ENCODE measurements at places on chromosomes 3 and 15. TPM values are rescaled to one million over a fixed set of nuclear protein-coding genes. Genes with fewer than 3 reads are reported as not detected.

The MRPL3 gene
- total RNA-seq: 52.9 TPM

DNA sequence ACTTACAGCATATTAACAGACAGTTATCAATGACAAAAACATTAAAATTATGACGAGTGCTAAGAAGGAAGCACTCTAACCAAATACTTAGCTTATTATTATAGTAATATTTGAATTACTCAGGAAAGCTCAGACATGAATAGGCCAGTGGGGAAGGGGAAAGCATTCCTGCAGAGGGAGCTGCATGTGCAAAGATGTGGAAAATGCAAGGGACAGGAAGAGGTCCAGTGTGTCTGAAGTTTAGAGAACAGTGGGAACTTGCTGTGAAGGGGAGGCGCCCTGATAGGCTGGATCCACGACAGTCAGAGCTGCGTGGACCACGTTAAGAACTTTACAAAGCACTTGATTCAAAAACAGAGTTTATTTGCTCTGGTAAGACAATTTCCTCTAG lies 1.2 kb upstream of the SPICE1 start:
- no peaks in the 10 kb centered on the region for H3K36me3 ChIP-seq
- no peak for DNase-seq
- H3K4me3 ChIP-seq: no peak overlapping the region
- H3K27me3 ChIP-seq: no peaks in the 10 kb centered on the region
- peaks cover 11% of the 10 kb centered on the region for H3K4me1 ChIP-seq

GRCh38 chr3:51686512-51687215 lies 15.6 kb downstream of the TEX264 start:
- H3K4me3 ChIP-seq: no peak overlapping the region
- H3K36me3 ChIP-seq: peaks cover 55% of the 10 kb centered on the region
- no peak for DNase-seq
- H3K27ac ChIP-seq: peak overlapping the region; percentile 43
- peaks cover 7% of the 10 kb centered on the region for H3K4me1 ChIP-seq

DNA sequence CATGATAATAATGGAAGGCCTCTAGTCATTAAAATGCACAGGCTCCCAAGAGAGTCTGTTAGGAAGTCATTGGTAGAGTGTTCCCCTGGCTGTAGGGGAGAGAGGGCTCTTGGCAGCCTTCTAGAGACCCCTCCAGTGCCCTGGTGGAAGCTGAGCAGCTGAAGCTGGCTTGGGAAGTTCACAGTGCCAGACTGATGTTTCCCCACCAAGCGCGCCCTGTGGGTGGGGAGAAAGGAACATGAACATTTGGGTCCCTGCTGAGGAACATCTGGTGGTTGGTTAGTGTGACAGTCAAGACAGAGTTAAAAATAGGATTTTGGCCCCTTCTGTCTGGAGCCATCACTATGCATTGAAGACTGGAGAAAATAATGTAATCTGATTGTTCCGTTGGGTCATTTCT lies 37.1 kb upstream of the RGMA start:
- no peaks in the 10 kb centered on the region for H3K36me3 ChIP-seq
- no peak for DNase-seq
- H3K27me3 ChIP-seq: peaks cover 4% of the 10 kb centered on the region
- no peak overlapping the region for H3K27ac ChIP-seq

GRCh38 chr15:56496635-56497034 lies 31.7 kb upstream of the MNS1 start:
- H3K27ac ChIP-seq: no peak overlapping the region
- H3K4me3 ChIP-seq: peak overlapping the region; percentile 7
- no peaks in the 10 kb centered on the region for H3K4me1 ChIP-seq
- H3K36me3 ChIP-seq: no peaks in the 10 kb centered on the region
- DNase-seq: no peak

DNA sequence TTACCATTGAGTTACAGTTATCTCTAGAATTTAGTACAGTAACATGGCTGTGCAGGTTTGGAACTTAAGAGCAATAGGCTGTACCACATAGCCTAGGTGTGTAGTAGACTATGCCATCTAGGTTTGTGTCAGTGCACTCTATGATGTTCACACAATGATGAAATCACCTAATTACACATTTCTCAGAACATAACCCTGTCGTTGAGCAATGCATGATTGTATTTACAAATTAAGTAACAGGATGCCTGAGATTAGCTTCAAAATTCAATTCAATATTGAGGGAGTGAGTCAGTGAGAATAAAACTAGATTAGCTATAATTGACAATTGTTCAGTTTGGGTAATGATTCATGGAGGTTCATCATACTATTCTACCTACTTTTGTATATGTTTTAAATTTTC lies 633.8 kb downstream of the IGSF11 start:
- no peak overlapping the region for H3K27ac ChIP-seq
- no peak overlapping the region for H3K4me3 ChIP-seq
- no peaks in the 10 kb centered on the region for H3K4me1 ChIP-seq
- H3K27me3 ChIP-seq: no peaks in the 10 kb centered on the region
- H3K36me3 ChIP-seq: no peaks in the 10 kb centered on the region
- no peak for DNase-seq

DNA sequence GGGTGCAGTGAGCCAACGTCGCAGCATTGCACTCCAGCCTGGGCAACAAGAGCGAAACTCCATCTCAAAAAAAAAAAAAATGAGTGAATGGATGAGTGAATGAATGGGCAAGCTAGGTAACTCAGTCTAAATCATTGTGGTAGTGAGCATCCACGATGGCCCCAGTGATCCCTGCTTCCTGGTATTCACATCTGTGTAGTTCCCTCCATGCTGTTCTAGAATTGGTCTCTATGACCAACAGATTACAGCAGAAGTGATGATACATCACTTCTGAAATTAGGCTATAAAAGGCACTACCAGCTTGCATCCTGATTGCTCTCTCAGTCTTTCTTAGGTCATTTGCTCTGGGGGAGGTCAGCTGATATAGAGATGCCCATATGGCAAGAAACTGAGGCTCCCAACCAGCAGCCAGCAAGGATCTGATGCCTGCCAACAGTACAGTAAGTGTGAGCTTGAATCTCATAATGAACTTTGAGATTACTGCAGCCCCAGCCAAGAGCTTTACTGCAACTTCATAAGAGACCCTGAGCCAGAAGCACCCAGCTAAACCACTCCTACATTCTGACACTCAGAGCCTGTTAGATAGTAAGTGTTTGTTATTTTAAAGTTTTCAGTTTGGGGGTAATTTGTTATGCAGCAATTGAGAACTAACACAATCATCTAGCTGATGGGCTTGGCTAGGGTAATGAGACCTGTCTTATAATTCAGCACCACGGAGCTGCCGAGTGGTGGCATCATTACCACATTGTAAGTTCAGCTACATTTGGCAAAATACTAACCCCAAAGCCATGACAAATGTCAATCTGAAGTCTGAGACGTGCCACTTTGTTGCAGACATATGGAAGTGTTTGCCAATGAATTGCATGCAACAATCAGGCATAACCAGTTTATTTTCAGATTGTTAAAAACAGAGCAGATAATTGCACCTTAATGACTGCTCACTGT lies 53.0 kb downstream of the KLHL6 start:
- DNase-seq: no peak
- H3K27ac ChIP-seq: no peak overlapping the region

The EBLN2 gene
- total RNA-seq: 7.2 TPM

GRCh38 chr3:45345846-45346580 lies 42.4 kb upstream of the LARS2 start:
- no peaks in the 10 kb centered on the region for H3K27me3 ChIP-seq
- H3K4me3 ChIP-seq: no peak overlapping the region
- H3K27ac ChIP-seq: no peak overlapping the region
- no peaks in the 10 kb centered on the region for H3K4me1 ChIP-seq
- DNase-seq: no peak

GRCh38 chr3:23592961-23593931 lies 212.5 kb upstream of the UBE2E1 start:
- H3K4me1 ChIP-seq: no peaks in the 10 kb centered on the region
- no peaks in the 10 kb centered on the region for H3K27me3 ChIP-seq
- no peak overlapping the region for H3K4me3 ChIP-seq
- DNase-seq: no peak
- no peaks in the 10 kb centered on the region for H3K36me3 ChIP-seq
- no peak overlapping the region for H3K27ac ChIP-seq

- H3K4me1 ChIP-seq: no peaks in the 10 kb centered on the region
- no peak for DNase-seq
- no peak overlapping the region for H3K4me3 ChIP-seq
- no peaks in the 10 kb centered on the region for H3K27me3 ChIP-seq
- H3K36me3 ChIP-seq: no peaks in the 10 kb centered on the region
Measured at GRCh38 chr3:55097441-55097840, 169.6 kb upstream of the LRTM1 start.

DNA sequence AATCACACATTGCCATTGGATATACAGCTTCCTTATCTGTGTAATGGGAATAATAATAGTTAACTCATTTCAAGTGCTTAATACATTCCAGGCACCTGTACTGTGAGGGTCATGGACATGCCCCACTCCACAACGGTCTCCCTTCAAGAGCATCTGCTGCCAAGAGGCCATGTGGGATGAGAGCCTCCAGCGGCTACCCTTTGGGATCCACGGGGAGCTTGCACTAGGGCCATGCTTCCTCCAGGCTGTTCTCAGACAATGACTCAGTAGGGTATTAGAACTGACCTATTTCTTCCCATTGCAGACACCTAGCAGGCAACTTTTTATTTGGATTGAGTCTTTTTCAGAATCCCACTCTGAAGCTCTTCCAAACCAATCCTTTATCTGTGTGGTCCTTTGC lies 1078.9 kb downstream of the TUSC7 start:
- no peak overlapping the region for H3K4me3 ChIP-seq
- no peaks in the 10 kb centered on the region for H3K27me3 ChIP-seq
- no peaks in the 10 kb centered on the region for H3K36me3 ChIP-seq
- H3K4me1 ChIP-seq: no peaks in the 10 kb centered on the region
- no peak for DNase-seq

- DNase-seq: no peak
- no peak overlapping the region for H3K27ac ChIP-seq
- H3K4me1 ChIP-seq: peaks cover 11% of the 10 kb centered on the region
- no peaks in the 10 kb centered on the region for H3K27me3 ChIP-seq
- no peak overlapping the region for H3K4me3 ChIP-seq
Measured at GRCh38 chr3:61814674-61815073, 253.3 kb downstream of the PTPRG start.

GRCh38 chr3:143884861-143885260 lies 36.6 kb upstream of the SLC9A9 start:
- DNase-seq: no peak
- H3K4me1 ChIP-seq: no peaks in the 10 kb centered on the region
- H3K27ac ChIP-seq: no peak overlapping the region
- H3K36me3 ChIP-seq: no peaks in the 10 kb centered on the region
- no peak overlapping the region for H3K4me3 ChIP-seq

DNA sequence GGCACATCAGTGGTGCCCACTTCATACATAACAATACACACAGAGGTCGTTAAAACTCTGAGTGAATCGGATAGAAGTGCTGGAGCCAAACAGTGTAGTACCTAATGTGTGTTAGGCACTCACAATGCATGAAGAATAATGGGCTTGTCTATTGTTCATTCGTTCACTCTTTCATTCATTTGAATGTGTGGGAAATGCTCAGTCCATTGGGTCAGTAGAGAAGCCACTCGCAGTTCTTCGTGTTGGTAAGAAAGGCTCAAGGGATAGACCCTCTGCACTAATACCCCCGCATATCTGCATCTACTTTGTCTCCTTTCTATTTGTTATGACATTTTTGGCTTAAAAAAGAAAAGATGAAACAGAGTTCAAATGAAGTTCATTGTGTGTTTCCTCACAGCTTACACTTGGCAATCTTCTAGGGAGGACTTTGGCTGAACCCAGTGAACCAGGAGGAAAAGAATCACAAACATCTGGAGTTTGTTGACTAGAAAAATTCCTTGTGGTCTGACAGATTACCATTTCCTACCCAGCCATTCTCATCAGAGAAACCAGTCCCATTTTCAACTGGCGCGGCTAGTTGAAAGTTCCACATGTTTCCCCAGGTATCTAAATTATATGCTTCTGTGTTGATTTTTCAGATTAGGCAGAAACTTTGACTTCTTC lies 32.8 kb upstream of the MFSD1 start:
- no peak for DNase-seq
- no peaks in the 10 kb centered on the region for H3K4me1 ChIP-seq
- no peak overlapping the region for H3K4me3 ChIP-seq

DNA sequence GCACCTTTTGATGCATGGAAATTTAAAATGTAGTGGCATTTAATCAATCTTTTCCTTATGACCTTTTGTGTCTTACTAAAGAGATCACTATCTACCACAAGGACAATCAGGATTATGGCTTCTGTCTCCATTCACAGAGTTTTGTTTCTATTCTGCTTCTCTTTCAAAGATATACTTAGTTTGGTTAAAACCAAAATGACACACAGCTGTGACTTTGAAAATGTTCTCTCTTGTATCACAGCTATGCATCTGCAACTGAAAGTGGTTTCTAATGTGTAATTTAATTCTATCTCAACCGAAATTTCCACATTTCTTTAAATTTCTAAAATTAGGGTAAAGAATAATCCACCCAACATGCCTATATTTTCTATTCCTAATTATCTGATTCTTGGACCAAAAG lies 27.7 kb downstream of the HLTF start:
- H3K36me3 ChIP-seq: peaks cover 4% of the 10 kb centered on the region
- H3K4me1 ChIP-seq: no peaks in the 10 kb centered on the region
- H3K4me3 ChIP-seq: no peak overlapping the region

DNA sequence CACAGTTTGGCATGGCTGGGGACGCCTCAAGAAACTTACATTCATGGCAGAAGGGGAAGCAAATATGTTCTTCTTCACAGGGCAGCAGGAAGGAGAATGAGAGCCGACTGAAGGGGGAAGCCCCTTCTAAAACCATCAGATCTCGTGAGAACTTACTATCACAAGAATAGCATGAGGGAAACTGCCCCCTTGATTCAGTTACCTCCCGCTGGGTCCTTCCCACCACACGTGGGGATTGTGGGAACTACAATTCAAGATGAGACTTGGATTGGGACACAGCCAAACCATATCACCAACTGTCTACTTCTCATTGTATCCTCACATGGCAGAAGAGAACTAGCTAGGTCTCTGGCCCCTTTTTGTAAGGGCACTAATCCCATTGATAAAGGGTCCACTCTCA lies 30.5 kb downstream of the CCDC32 start:
- H3K27me3 ChIP-seq: no peaks in the 10 kb centered on the region
- no peak overlapping the region for H3K4me3 ChIP-seq
- no peaks in the 10 kb centered on the region for H3K36me3 ChIP-seq
- DNase-seq: no peak

- H3K36me3 ChIP-seq: peaks cover 16% of the 10 kb centered on the region
- H3K27me3 ChIP-seq: no peaks in the 10 kb centered on the region
- H3K4me3 ChIP-seq: no peak overlapping the region
- no peaks in the 10 kb centered on the region for H3K4me1 ChIP-seq
- H3K27ac ChIP-seq: no peak overlapping the region
Measured at GRCh38 chr15:76737573-76737972, 167.6 kb downstream of the SCAPER start.

- H3K27ac ChIP-seq: peak within 1 kb of the TSS; percentile 94
- no peaks in the 10 kb centered on the region for H3K36me3 ChIP-seq
- H3K27me3 ChIP-seq: no peaks in the 10 kb centered on the region
Measured at GRCh38 chr3:149474250-149474817, at the start of gene TM4SF4. Gene TM4SF4, plus strand, starts transcription at chr3:149474697. Its CDS starts 181 bp downstream, at chr3:149474878.

The BOC gene
- 1.5 TPM for total RNA-seq

GRCh38 chr15:29682361-29682760 lies 139.9 kb downstream of the TJP1 start:
- no peaks in the 10 kb centered on the region for H3K27me3 ChIP-seq
- H3K36me3 ChIP-seq: no peaks in the 10 kb centered on the region
- H3K27ac ChIP-seq: no peak overlapping the region
- H3K4me1 ChIP-seq: peaks cover 4% of the 10 kb centered on the region
- H3K4me3 ChIP-seq: no peak overlapping the region
- no peak for DNase-seq

The PTPN9 gene
- total RNA-seq: 14.1 TPM
